K562 (cell line): ENCODE measurements at places on chromosomes 13 and 19.

- no peak for DNase-seq
Measured at GRCh38 chr19:11261431-11261970, 823 bp downstream of the DOCK6 start.

GRCh38 chr13:44865722-44866410 is 123.4 kb downstream of the NUFIP1 start:
- DNase-seq = no peak

GRCh38 chr19:17385878-17386611 is 8.0 kb downstream of the CCDC194 start:
- DNase-seq = peak; percentile 75

GRCh38 chr13:33172400-33172799 is 113.2 kb downstream of the STARD13 start:
- no peak for DNase-seq

GRCh38 chr19:14185158-14185557 is 20.8 kb downstream of the ADGRL1 start:
- no peak for DNase-seq
